ENCODE measurements at places on chromosomes 5 and 9.

- no peak for DNase-seq
Observed at GRCh38 chr9:28779243-28779642, 1206.0 kb upstream of the C9orf72 start.

- no peak for DNase-seq
Observed at GRCh38 chr5:151328734-151329133, 18.6 kb downstream of the SLC36A2 start.

DNA sequence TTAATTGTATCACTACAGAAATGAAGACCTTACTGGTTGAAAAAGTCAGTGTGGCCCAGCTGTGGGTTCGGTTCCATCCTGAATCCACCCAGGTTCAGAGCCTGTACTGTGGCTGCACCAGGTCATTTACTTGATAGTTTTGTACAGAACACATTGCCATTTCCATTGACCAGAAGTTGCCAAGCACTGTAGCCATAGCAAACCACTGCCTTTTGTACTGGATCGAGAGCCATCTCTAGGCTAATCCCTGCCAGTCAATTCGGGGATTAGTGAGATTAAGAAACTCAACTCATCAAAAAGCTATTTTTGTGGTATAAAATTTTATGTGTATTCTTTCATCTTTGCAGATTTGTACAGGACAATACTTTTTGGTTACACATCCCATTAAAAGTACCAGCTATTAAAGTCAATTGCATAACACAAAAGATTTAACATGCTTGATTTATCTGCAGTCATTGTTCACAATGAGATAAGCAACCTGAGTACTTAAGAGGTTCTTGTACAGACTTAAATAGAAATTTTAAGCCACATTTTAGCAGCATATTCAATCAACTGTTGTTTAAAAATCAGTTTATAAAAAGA lies 108.5 kb upstream of the OTULINL start:
- DNase-seq = no peak

- DNase-seq = no peak
Observed at GRCh38 chr9:125985142-125985997, 238.2 kb downstream of the PBX3 start.

DNA sequence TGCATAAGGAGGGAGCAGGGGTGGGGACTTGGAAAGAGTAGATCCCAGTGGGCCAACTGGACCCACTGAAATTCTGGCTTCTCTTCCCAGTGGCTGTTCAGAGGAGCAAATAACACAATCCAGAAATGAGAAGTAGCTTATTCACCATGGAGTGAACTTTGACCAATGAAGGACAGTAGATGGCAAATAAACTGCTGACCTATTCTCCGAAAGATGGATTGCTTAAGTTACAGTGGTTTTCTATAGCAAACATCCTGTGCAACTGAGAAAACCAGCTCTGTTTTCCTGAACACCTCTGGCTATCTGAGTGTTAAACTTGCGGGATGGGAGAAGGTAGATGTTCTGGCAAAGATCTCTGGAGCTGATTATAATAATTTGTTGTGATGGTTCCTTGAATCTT lies 325.1 kb downstream of the SPATA31D1 start:
- DNase-seq = no peak

DNA sequence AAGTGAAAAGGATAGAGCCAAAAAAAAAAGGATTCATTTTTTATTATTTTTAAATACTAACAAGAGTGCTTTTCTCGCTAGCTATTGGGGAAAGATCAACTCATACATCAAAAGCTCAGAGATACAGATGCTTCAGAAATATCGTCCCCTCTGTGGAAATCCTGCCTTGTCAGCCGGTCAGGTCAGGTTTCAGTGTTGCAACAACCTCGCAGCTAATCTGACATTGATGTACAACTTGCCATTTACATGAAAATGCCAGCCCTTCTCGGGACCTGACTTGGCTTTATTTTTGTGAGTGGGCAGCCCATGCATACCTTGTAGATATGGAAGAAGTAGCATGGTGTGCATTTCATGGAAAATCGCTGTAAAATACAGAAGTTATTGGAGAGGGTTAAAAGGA lies 358.8 kb upstream of the ADAMTS16 start:
- DNase-seq = no peak

All from stimulated activated CD4-positive, alpha-beta T cell treated with anti-CD3 and anti-CD28 coated beads, TNF-alpha, amount 100 ng/mL, for 4 hours (primary cell).